ENCODE measurements at places on chromosomes 2 and 18.

DNA sequence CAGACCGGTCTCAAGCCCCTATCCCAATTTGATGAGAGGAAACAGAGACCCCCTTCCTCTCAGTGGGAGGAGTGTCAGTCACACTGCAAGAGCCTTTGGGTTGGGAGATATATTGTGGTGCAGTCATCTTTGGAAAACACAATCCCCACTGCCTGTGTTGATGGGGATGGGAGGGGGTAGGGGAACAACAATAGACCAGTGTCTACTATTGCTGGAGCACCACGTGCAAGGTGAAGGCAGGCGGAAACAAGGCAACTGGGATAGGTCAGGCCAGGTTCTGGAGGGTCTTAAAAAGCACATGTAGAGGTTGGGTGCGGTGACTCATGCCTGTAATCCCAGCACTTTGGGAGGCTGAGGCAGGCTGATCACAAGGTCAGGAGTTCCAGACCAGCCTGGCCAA is 127.9 kb downstream of the ZFP36L2 start:
- DNase-seq = no peak

- DNase-seq = peak; percentile 58
These were observed 51.8 kb downstream of the MTHFD2 start for GRCh38 chr2:74250189-74250631.

DNA sequence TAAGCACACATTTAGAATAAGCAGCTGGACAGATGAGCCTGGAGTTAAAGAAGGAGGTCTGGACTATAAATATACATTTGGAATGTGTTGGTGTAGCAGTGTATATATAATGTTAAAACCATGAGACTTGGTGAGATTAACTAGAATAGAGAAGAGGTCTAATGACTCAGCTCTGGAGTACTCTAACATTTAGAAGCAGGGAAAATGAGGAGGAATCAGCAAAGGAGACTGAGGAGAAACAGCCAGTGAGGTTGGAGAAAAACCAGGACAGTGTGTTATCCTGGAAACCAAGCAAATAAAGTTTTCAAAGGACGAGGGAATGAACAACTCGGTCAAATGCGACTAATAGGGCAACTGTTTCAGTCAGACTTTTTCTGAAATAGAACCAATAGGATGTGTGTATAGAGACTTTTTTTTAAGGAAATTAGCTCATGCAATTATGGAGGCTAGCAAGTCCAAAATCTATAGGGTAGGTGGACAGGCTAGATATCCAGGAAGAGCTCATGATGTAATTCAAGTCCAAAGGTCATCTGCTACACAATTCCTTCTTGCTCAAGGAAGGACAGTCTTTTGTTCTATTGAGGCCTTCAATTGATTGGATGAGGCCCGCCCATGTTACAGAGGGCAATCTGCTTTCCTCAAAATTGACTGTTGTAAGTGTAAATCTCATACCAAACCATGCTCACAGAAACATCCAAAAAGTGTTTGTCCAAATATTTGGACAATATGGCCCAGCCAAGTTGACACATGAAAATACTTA is 10.8 kb upstream of the SESTD1 start:
- no peak for DNase-seq

- no peak for DNase-seq
These were observed 1.5 kb downstream of the STK25 start for GRCh38 chr2:241506793-241507429.

DNA sequence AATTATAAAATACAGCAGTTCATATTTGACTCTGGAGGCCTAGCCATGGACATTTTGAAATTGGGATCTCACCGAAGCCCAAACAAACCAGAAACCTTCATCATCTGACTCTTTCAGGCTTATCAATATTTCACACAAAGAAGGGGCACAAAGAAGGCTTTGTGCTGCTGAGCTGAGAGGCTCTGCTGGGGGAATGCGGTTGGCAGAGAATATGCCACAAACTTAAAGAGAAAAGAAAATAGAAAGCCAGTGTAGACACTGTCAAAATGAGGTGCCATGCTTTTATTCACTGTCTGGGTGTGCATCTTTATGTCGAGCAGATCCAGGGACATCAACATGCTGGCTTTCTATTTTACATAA is 162.6 kb downstream of the QPCT start:
- DNase-seq = peak; percentile 56

DNA sequence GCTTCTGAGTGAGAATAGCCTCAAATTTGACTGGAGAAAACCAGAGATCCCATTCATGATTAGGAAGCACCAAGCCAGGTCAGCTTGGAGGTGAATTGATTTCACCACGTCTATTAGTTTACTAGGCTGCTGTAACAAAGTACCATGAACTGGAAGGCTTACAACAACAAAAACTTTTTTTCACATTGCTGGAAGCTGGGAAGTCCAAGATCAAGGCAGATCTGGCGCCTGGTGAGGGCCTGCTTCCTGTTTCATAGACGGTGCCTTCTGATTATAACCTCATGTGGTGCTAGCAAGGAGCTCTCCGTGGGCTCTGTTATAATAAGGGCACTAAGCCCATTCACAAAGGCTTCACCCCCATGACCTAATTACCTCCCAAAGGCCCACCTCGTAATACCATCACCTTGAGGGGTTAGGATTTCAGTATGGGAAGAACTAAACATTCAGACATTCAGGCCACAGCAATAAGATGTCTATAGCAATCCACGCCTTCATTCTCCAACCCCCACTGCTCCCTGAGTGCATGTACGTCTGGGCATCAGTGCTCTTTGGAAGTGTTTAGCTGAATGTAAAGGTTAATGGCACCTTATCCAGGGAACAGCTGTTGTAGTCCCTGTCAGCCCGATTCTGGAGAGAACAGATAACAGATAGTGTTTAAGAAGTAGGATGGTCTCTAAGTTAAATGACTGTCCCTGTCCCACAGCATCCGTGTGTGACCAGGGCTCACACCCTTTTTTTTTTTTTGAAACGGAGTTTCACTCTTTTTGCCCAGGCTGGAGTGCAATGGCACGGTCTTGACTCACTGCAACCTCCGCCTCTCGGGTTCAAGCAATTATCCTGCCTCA is 89.2 kb downstream of the SOCS6 start:
- DNase-seq = no peak

GRCh38 chr2:26709323-26710110 is 17.0 kb downstream of the KCNK3 start:
- no peak for DNase-seq

Data from COLO829 (cell line).